ENCODE measurements at places on chromosomes 12 and 14.
A peak's percentile ranks its signal among the peaks of the same experiment; 100 is the strongest.

GRCh38 chr14:81406863-81407262, 6.7 kb upstream of the STON2 start:
- peaks cover 5% of the 10 kb centered on the region for H3K36me3 ChIP-seq
- H3K4me3 ChIP-seq, result no peak overlapping the region
- H3K4me1 ChIP-seq, result no peaks in the 10 kb centered on the region
- DNase-seq, result no peak

DNA sequence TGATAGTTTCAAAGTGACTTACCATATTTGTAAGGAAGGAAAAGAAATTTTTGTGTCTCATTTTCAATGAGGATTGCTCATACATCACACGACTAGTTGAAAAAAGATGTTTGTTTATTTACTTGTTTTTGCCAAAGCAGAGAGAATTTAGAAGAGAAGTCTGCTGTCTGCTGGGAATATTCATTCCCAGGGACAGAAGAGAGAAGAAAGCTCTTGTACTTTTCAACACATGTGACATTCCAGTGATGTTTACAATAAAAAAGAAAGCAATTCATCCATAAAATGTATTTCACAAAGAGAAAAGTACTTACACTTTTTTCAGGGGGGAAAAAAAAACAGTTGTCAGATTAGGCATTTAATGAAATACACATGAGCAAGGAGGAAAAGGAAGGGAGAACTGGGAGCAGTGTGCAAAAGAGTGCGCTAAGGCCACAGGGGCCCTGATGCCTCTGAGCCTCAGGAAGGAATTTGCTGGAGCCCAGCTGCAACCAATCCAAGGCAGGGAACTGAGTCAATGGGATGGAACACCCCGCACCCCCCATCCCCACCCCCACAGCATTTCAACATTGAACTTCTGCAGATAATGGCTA, 115.0 kb downstream of the RPAP3 start:
- peaks cover 14% of the 10 kb centered on the region for H3K4me1 ChIP-seq
- peaks cover 9% of the 10 kb centered on the region for H3K27me3 ChIP-seq
- H3K4me3 ChIP-seq, result no peak overlapping the region
- DNase-seq, result no peak

GRCh38 chr12:89872922-89873630, 164.4 kb upstream of the ATP2B1 start:
- H3K36me3 ChIP-seq, result peaks cover 15% of the 10 kb centered on the region
- H3K4me1 ChIP-seq, result peaks cover 8% of the 10 kb centered on the region
- H3K27ac ChIP-seq, result no peak overlapping the region
- H3K27me3 ChIP-seq, result no peaks in the 10 kb centered on the region
- no peak overlapping the region for H3K4me3 ChIP-seq

DNA sequence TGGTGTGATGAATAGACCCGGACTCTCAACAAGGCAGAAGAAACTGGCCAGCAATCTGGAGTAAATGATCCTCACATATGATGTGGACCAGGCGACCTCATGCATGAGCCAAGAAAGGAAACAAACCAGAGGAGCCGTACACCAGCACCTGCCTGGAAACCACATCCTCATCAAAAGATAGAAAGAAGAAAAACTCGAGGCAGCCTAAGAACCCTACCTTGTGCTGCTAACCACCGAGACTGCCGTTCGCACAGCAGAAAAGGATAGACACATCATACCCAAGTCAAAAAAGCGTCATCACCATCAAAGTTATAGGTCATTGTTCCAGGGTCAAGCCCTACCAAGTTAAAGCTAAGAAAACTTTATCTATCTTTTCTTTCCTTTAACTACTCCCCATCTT, 66.7 kb downstream of the RESF1 start:
- H3K27ac ChIP-seq, result no peak overlapping the region
- H3K27me3 ChIP-seq, result peaks cover 4% of the 10 kb centered on the region
- no peak for DNase-seq
- H3K4me3 ChIP-seq, result no peak overlapping the region
- peaks cover 30% of the 10 kb centered on the region for H3K4me1 ChIP-seq
- H3K36me3 ChIP-seq, result peaks cover 4% of the 10 kb centered on the region

GRCh38 chr12:128259556-128260070, 7.4 kb upstream of the TMEM132C start:
- peaks cover 12% of the 10 kb centered on the region for H3K36me3 ChIP-seq
- H3K4me3 ChIP-seq, result peak overlapping the region; percentile 33
- H3K27me3 ChIP-seq, result peaks cover 4% of the 10 kb centered on the region
- H3K27ac ChIP-seq, result no peak overlapping the region
- H3K4me1 ChIP-seq, result peaks cover 21% of the 10 kb centered on the region

GRCh38 chr12:84813780-84814663, 98.6 kb downstream of the SLC6A15 start:
- no peak overlapping the region for H3K4me3 ChIP-seq
- H3K27ac ChIP-seq, result no peak overlapping the region
- DNase-seq, result no peak
- no peaks in the 10 kb centered on the region for H3K4me1 ChIP-seq
- H3K36me3 ChIP-seq, result no peaks in the 10 kb centered on the region
- no peaks in the 10 kb centered on the region for H3K27me3 ChIP-seq

DNA sequence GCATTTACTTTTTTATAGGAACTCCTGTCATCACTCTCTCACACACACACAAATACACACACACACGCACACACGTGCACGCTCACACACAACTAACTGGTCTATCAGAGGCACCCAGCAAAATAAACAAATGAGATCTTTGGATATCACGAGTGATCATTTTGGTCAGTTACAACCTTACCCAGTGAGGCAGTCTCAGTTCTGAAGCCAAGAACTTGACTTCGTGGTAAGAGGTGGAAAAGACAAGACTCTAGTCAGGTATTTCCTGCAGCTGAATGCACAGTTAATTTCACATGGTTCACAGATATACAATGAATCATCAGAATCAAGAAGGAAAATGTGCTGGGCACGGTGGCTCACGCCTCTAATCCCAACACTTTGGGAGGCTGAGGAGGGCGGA, 39.4 kb downstream of the ATF7 start:
- peaks cover 35% of the 10 kb centered on the region for H3K4me1 ChIP-seq
- no peaks in the 10 kb centered on the region for H3K27me3 ChIP-seq
- H3K36me3 ChIP-seq, result peaks cover 23% of the 10 kb centered on the region
- no peak overlapping the region for H3K4me3 ChIP-seq
- H3K27ac ChIP-seq, result peak overlapping the region; percentile 82

- no peak overlapping the region for H3K27ac ChIP-seq
- peaks cover 36% of the 10 kb centered on the region for H3K36me3 ChIP-seq
- peaks cover 4% of the 10 kb centered on the region for H3K27me3 ChIP-seq
- no peak for DNase-seq
- no peak overlapping the region for H3K4me3 ChIP-seq
- peaks cover 36% of the 10 kb centered on the region for H3K4me1 ChIP-seq
These were observed 4.1 kb downstream of the MAP1LC3B2 start for GRCh38 chr12:116563262-116563661.

- H3K27ac ChIP-seq, result no peak overlapping the region
- H3K4me3 ChIP-seq, result no peak overlapping the region
- peaks cover 3% of the 10 kb centered on the region for H3K27me3 ChIP-seq
- DNase-seq, result no peak
- no peaks in the 10 kb centered on the region for H3K36me3 ChIP-seq
These were observed 53.7 kb upstream of the KITLG start for GRCh38 chr12:88634008-88634407.

- peaks cover 57% of the 10 kb centered on the region for H3K4me1 ChIP-seq
- peaks cover 4% of the 10 kb centered on the region for H3K27me3 ChIP-seq
- H3K36me3 ChIP-seq, result no peaks in the 10 kb centered on the region
- H3K27ac ChIP-seq, result peak overlapping the region; percentile 20
These were observed 196.3 kb upstream of the PLEKHG7 start for GRCh38 chr12:92506460-92506859.

GRCh38 chr14:24070285-24071143, 848 bp upstream of the CPNE6 start:
- H3K4me1 ChIP-seq, result peaks cover 32% of the 10 kb centered on the region
- no peaks in the 10 kb centered on the region for H3K36me3 ChIP-seq
- H3K27ac ChIP-seq, result peak overlapping the region; percentile 26
- no peak overlapping the region for H3K4me3 ChIP-seq
- peaks cover 30% of the 10 kb centered on the region for H3K27me3 ChIP-seq

DNA sequence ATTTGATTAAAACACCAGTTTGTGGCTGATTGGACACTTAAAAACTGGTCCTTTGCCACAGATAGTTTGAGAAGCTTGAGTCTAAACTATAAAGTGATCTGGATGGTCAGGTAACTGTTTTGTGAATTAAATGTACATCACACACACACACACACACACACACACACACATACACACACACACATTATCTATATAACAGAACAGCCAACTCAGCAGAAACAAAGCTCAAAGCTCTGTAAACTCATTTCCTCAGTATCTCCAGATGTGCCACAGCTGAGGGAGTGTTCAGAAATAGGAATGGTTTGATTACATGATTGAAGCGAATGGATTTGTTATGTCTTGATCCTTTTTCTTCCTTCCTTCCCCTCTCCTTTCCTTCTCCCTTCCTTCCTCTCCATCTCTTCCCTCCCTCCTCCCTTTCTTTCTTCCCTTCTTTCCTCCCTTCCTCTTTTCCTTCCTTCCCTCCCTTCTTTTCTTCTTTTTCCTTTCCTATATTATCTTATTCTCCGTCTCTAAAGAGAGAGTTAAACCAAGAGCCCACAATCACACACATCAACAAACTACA, 100.3 kb downstream of the LLPH start:
- no peaks in the 10 kb centered on the region for H3K36me3 ChIP-seq

GRCh38 chr12:122856999-122857671, 21.9 kb downstream of the HIP1R start:
- H3K27ac ChIP-seq, result no peak overlapping the region
- no peaks in the 10 kb centered on the region for H3K27me3 ChIP-seq
- peaks cover 4% of the 10 kb centered on the region for H3K36me3 ChIP-seq
- H3K4me3 ChIP-seq, result no peak overlapping the region
- DNase-seq, result no peak

DNA sequence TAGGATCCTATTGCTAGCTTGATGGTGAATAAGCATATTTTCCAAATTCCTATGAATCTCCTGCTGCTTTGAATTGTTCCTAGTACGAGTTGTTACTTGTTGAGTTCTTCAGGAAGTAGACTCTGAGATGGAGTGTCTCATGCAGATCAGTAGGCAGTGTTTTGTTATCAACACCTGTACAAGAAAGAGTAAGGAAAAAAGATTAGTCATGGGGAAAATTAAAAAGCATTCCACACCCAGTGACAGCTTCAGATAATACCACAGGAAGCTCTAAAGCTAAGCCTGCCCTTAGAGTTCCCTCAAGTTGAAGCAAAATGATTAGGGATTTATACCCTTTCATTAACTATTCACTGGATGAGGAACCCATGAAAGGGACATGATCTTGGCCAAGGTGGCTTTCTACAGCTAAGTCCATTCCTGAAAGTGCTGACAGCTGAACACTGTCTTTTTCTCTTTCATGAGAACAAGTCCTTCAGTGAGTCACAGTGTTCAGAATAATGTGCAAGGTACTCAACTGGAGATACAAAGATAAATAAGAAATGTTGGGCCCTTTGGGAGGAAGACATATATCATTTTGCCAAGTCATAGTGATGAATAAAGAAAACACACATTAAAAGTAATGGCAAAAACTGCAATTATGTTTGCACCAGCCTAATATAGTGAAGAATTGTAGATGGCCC, 49.1 kb downstream of the CCER1 start:
- no peaks in the 10 kb centered on the region for H3K36me3 ChIP-seq
- no peak for DNase-seq
- H3K27me3 ChIP-seq, result peaks cover 4% of the 10 kb centered on the region
- H3K4me3 ChIP-seq, result no peak overlapping the region
- no peaks in the 10 kb centered on the region for H3K4me1 ChIP-seq

- peaks cover 26% of the 10 kb centered on the region for H3K4me1 ChIP-seq
- no peak for DNase-seq
- peaks cover 3% of the 10 kb centered on the region for H3K27me3 ChIP-seq
- H3K36me3 ChIP-seq, result peaks cover 38% of the 10 kb centered on the region
- no peak overlapping the region for H3K27ac ChIP-seq
- H3K4me3 ChIP-seq, result no peak overlapping the region
These were observed 27.5 kb downstream of the SLC25A29 start for GRCh38 chr14:100278702-100279101.

Data from nephron progenitor cell (in vitro differentiated cells).